ENCODE measurements at places on chromosomes 11 and 22.

DNA sequence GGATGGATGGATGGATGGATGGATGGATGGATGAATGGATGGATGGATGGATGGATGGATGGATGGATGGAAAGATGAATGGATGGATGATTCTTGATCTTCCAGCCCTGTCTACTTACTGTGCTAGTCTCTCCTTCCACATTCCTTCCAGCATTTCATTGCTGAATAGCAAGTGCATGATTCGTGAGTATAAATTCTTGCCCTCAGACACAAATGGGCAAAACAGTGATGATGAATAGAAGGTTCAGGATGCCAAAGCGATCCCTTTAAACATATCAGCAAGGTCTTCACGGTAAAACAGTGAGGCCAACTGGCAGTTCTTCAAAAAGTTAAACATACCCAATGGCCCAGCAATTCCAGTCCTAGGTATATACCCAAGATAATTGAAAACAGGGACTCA is 400.2 kb downstream of the MN1 start:
- no peak for DNase-seq

GRCh38 chr11:111336582-111337256 is 38.4 kb downstream of the POU2AF3 start:
- DNase-seq, result no peak

DNA sequence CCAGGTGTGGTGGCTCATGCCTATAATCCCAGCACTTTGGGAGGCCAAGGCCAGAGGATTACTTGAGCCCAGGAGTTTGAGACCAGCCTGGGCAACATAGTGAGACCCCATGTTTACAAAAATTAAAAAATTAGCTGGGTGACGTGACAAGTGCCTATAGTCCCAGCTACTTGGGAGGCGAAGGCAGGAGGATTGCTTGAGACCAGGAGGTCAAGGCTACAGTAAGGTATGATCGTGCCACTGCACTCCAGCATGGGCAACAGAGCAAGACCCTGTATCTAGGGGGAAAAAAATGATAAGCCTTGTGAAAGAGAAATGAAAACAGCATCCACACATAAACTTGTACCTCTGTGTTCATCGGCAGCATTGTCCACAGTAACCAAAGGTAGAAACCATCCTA is 8.1 kb upstream of the CCND1 start:
- DNase-seq, result no peak

- DNase-seq, result no peak
These were observed 65.5 kb downstream of the BMAL1 start for GRCh38 chr11:13343067-13343466.
